D341Med (cell line): ENCODE measurements at places on chromosomes 4 and X.

DNA sequence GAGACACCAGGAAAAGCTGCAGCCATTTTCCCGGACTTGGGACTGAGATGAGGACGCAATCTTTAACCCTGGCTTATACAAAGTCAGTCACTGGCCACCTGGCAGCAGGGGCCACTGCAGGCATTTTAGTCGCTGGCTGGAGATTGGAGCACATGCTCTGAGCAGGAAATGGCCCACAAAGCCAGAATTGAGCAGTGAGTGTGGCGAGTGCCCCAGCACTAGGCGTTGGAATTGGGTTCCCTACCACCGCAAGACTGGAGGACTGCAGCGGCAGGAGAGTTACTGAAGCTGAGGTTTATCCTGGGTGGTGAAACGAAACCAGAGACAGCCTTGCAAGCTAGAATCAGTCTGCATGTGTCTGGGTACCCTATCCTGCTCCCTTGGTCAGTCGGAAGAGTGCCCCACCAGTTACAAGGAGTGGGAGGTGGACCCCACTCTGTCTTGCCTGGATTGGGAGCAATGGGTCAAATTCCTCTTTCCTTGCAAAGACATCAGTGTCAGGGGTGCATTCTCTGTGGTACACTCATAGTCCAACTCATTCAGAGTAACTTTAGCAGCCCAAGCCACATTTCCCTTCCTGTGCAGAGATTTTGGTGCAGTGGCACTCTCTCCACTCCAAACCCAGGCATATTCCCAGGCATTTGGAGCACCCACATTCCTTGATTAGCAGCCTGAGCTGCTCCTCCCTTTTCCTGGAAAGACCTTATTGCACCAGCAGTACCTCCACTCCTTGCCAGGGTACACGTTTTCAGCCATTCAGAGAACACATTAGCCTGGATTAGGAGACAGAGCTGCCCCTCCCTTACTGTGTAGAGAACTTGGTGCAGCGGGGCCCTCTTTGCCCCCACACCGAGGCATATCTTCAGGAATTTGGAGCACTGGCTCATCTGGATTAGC is 36.7 kb upstream of the PLK4 start:
- DNase-seq = peak; percentile 15

GRCh38 chrX:154890990-154891639 is 5.0 kb downstream of the F8A1 start:
- no peak for DNase-seq

DNA sequence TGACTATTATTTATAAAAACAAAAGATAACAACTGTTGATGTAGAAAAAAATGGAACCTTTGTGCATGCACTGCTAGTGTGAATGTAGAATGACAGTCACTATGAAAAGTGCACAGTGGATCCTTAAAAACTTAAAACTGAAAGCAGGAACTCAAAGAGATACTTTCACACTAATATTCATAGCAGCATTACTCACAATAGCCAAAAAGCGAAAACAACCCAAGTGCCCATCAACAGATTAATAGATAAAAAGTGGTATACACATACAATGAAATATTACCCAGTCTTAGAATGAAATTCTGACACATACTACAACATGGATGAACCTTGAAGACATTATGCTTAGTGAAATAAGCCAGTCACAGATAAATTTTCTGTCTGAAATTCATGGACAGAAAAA is 23.8 kb downstream of the CENPC start:
- DNase-seq = no peak

- no peak for DNase-seq
These were observed 39.9 kb downstream of the PAQR3 start for GRCh38 chr4:78899302-78899701.

DNA sequence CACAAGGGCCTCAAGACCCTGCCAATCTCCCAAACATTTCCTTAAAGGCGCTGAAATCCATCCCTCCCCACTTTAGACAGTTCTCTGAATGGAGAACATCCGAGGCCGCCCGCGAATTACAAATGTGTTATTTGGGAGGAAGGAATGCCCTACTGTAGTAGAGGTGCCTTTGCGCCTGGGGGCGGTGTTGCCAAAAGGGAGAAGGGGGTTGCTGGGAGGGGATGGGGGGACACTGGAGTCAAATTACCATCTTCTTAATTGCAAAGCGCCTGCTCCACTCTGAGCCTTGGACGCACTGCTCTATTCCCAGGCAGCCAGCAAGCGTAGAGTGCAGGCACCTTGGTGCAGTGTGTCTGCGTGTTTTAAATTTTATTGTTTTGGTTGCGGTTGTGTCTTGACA is 2.7 kb downstream of the TMEM255A start:
- DNase-seq = peak; percentile 61

GRCh38 chr4:62449538-62449937 is 1249.4 kb downstream of the ADGRL3 start:
- no peak for DNase-seq

- no peak for DNase-seq
These were observed 20.2 kb downstream of the FBXW7 start for GRCh38 chr4:152515678-152516077.

- DNase-seq = no peak
These were observed 8.7 kb downstream of the HNRNPH2 start for GRCh38 chrX:101416691-101417090.

GRCh38 chr4:85656759-85657505 is 182.0 kb downstream of the ARHGAP24 start:
- DNase-seq = no peak
